ENCODE measurements at places on chromosomes 11 and 22.

- no peak for DNase-seq
- no peak overlapping the region for H3K27ac ChIP-seq
- no peak overlapping the region for H3K4me3 ChIP-seq
- H3K4me1 ChIP-seq = no peaks in the 10 kb centered on the region
Measured at GRCh38 chr11:14539982-14540421, 19.8 kb upstream of the PSMA1 start.

DNA sequence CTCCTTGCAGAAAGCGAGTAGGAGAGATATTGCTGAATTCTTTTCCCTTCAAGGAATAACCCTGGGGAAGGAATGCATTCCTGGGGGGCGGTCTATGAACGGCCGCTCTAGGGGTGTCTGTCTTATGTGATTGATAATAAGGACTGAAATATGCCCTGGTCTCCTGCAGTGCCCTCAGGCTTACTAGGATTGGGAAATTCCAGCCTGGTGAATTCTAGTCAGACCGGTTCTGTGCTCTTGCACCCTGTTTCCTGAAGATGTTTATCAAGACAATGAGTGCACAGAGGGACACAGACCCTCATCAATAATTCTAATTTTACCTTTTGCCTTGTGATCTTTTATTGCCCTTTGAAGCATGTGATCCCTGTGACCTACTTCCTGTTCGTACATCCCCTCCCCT, 140.7 kb downstream of the LUZP2 start:
- no peaks in the 10 kb centered on the region for H3K27me3 ChIP-seq
- H3K27ac ChIP-seq = no peak overlapping the region
- no peaks in the 10 kb centered on the region for H3K36me3 ChIP-seq
- H3K4me3 ChIP-seq = no peak overlapping the region
- no peak for DNase-seq

GRCh38 chr11:61913699-61914395, 3.5 kb downstream of the RAB3IL1 start:
- H3K27ac ChIP-seq = no peak overlapping the region
- H3K27me3 ChIP-seq = no peaks in the 10 kb centered on the region
- no peaks in the 10 kb centered on the region for H3K36me3 ChIP-seq
- H3K4me3 ChIP-seq = no peak overlapping the region
- peaks cover 4% of the 10 kb centered on the region for H3K4me1 ChIP-seq

DNA sequence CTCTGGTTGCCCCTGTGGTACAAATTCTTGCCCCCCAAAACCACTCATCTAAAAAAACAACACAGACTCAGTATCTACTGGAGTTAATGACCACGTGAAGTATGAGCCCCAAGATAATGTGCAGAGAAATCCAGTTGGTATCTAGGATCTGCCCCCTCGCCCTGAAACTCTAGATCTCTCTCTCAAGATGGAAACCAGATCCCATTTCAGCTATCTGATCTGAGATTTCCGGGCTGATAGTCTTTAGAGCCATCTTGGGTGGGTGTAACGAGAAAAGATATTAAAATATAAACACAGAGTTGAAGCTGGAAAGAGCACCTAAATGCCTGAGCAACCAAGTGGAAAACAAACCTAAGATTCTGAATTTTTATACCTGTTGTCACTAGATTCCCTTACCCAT, 14.0 kb upstream of the VWCE start:
- DNase-seq = no peak
- no peaks in the 10 kb centered on the region for H3K4me1 ChIP-seq
- H3K27ac ChIP-seq = no peak overlapping the region

DNA sequence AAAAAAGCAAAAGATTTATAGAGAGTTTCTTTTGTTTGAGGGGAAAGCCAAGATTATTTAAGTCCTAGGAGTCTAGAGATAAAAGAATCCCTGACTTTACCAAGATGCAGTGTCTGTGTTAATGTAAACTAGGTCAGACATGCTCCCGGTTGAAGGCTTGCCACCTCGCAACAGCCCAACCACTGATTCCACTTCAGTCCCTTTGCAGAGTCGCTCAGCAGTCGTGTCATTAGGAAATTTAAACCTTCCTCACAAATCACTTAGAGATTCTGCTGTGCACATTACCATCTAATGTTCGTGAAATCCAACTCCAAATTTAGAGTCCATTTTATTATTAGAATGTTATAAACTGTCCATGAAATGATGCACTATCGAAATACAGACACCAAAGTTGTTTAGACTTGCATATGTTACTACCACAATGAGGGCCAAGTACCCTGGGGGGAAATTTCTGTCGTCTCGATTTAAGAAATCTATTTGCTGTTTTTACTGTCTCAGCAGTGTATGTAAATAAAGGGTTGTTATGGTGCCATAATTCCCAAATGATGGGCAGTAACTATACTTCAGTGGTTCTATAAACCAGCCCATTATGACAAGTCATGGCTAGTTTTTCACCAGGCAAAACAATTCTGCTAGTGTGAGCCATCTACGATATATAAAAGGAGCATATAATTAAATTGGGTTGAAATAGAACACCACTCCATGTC, 101.4 kb upstream of the MTNR1B start:
- DNase-seq = peak; percentile 41
- H3K4me3 ChIP-seq = no peak overlapping the region
- H3K27ac ChIP-seq = no peak overlapping the region
- no peaks in the 10 kb centered on the region for H3K27me3 ChIP-seq

- H3K27me3 ChIP-seq = no peaks in the 10 kb centered on the region
- DNase-seq = no peak
- no peaks in the 10 kb centered on the region for H3K4me1 ChIP-seq
- no peaks in the 10 kb centered on the region for H3K36me3 ChIP-seq
- H3K4me3 ChIP-seq = no peak overlapping the region
- H3K27ac ChIP-seq = peak overlapping the region; percentile 44
Measured at GRCh38 chr11:117885777-117886176, 9.3 kb upstream of the FXYD6 start.

GRCh38 chr11:102561636-102562035, 31.1 kb upstream of the MMP7 start:
- no peak overlapping the region for H3K4me3 ChIP-seq
- no peak for DNase-seq

GRCh38 chr11:12552692-12553091, 121.5 kb upstream of the TEAD1 start:
- no peaks in the 10 kb centered on the region for H3K36me3 ChIP-seq
- no peaks in the 10 kb centered on the region for H3K27me3 ChIP-seq
- no peak for DNase-seq
- H3K27ac ChIP-seq = no peak overlapping the region

DNA sequence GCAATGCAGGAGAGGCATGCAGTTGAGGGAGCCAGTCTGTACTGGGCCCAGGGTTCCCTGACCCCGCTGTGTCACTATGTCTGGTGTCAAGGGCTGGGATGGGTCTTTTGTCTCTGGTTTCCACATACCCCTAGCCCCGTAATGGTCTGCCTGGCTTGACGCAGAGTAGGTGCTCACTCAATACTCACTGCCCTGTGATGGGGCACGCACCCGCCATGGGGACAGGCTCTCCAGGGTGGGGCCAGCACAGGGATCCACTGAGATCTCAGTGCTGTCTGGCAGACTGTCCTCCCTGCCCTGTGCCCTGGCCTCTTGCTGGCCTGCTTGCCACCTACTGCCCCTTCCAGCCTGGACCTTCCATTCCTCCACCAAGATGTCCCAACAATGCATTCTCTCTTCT, 101.7 kb upstream of the CD82 start:
- DNase-seq = no peak
- no peak overlapping the region for H3K27ac ChIP-seq

GRCh38 chr11:59666969-59667368, 1.9 kb downstream of the PATL1 start:
- H3K4me1 ChIP-seq = peaks cover 8% of the 10 kb centered on the region
- H3K27ac ChIP-seq = no peak overlapping the region
- H3K4me3 ChIP-seq = no peak overlapping the region
- H3K27me3 ChIP-seq = no peaks in the 10 kb centered on the region
- DNase-seq = no peak

DNA sequence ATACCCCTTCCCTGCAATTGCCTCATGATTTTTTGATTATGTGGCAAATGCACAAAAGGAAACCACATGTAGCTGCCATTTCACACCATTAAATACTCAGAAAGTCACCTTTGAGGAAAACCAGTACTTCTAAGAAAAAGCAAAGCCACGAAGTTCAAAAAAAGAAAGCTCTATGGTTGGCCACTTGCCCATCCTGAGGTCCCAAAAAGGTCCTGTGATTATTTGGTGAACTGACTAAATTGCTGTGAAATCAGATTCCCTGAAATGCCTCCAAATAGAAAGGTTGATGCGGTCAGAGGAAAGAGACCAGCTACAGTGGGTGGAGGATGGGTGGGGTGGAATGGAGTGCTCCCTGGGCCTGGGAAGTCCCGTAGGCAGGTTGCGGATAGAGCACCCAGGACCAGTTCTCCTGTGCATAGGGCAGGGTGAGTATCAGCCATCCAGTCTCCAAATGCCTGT, 26.9 kb downstream of the MRPL16 start:
- no peaks in the 10 kb centered on the region for H3K36me3 ChIP-seq
- H3K4me1 ChIP-seq = peaks cover 2% of the 10 kb centered on the region
- no peak for DNase-seq
- no peaks in the 10 kb centered on the region for H3K27me3 ChIP-seq

- no peaks in the 10 kb centered on the region for H3K4me1 ChIP-seq
- no peak for DNase-seq
- H3K27ac ChIP-seq = peak overlapping the region; percentile 49
- H3K27me3 ChIP-seq = no peaks in the 10 kb centered on the region
- no peak overlapping the region for H3K4me3 ChIP-seq
- H3K36me3 ChIP-seq = no peaks in the 10 kb centered on the region
Measured at GRCh38 chr22:38246692-38247091, 26.1 kb downstream of the TMEM184B start.

DNA sequence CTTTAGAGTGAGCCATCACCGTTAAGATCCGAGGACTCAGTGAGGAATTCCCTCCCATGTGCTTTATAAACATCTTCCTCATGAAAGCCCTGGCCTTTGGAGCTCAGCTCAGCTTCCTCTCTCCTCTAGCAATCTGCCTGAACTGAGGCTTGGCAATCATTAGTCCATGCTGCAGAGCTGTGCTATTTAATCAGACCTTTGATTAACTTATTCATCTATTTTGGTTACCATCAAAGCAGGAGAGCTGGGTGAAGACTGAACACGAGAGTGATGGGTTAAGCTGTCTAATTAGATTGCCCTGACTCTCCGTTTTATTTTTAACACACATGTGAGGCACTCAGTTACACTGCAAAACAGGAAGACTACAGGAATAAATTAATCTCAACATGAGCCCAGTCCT, 351.3 kb downstream of the LARGE1 start:
- no peak for DNase-seq
- H3K27ac ChIP-seq = no peak overlapping the region
- H3K36me3 ChIP-seq = no peaks in the 10 kb centered on the region
- H3K27me3 ChIP-seq = no peaks in the 10 kb centered on the region

DNA sequence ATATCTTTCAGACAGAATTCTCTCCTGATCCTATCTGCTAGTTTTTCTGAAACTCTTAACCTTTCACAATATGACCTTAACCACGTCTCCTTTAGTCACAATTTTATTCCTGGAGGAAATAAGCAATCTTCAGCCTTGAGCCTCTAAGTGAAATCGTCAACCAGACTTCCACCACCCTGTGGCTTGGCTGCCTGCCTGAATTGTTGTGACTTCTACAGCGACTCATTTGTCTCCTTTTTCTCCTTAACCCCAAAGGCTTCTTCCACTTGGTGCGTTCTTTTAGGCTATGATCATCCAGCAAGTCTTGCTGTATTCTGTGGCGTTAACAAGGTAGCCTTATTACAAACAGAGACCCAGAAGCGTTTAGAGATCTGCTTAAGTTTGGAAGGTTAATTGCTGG, 535.1 kb upstream of the ARHGAP42 start:
- DNase-seq = no peak
- H3K4me3 ChIP-seq = no peak overlapping the region
- H3K36me3 ChIP-seq = no peaks in the 10 kb centered on the region
- no peaks in the 10 kb centered on the region for H3K27me3 ChIP-seq

GRCh38 chr22:23061471-23062280, 8.6 kb upstream of the GNAZ start:
- no peak overlapping the region for H3K4me3 ChIP-seq
- DNase-seq = no peak
- no peaks in the 10 kb centered on the region for H3K36me3 ChIP-seq
- no peaks in the 10 kb centered on the region for H3K27me3 ChIP-seq
- no peak overlapping the region for H3K27ac ChIP-seq

DNA sequence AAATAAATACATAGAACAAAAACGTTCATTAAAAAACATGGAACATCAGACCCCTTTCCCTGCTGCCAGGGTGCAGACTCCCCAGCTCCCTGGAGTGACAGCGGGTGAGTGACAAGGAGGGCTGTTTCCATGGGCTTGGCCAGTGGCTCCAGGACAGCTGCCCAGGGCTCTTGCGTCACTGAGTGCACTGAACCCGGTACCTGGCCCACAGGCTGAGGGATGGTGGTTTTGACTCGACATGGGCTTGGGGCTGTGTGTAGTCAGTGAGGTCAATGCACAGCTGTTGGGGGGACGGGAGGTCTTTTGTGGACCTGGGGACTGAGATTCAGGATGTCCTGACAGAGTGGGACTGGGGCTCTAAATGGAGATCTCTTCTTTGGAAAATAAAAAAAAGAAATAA, 142.1 kb upstream of the B3GAT1 start:
- no peaks in the 10 kb centered on the region for H3K4me1 ChIP-seq
- no peaks in the 10 kb centered on the region for H3K36me3 ChIP-seq
- no peak overlapping the region for H3K4me3 ChIP-seq
- H3K27ac ChIP-seq = no peak overlapping the region
- no peak for DNase-seq

DNA sequence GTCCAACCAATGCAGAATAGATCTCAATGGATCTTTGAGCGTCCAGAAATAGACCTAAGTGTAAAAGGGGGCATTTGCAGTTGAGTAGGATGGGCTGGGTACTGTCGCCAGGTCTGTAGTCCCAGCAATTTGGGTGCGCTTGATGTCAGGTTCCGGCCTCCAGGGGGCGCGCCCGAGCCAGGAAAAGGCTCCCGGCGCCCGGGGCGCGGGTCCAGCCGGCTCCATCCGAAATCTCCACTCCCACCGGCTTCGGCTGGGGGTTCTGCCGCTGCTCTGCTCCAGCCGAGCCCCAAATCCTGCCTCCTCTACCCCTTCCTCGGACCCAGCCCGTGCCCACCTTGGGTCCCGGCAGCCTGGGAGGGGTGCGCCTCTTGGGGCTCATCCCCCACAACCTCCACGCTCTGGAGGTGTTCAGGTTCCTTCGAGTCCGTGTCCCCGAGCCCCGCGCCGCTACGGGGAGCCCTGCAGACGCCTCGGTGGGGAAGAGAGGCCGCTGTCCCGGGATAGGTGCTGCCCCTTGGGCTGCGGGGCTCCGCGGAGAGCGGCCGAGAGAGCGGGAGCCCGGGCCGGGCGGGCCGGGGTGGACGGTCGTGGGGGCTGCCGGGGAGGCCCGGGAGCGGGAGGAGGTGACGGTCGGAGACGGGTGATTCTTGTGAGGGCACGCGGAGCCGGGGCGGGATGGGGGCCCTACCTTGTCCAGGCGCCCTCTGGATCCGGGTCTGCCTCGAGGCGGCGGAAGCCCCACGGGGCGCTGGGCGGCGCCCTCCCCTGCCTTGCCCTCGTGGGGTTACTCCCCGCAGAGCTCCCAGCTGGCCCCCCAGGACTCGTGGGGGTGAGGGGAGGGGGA, 13.0 kb upstream of the CYB5R3 start:
- peak; percentile 79 for DNase-seq
- peak overlapping the region; percentile 42 for H3K4me3 ChIP-seq
- no peaks in the 10 kb centered on the region for H3K4me1 ChIP-seq
- H3K27me3 ChIP-seq = no peaks in the 10 kb centered on the region
- H3K36me3 ChIP-seq = no peaks in the 10 kb centered on the region

GRCh38 chr22:23225724-23226496, 45.6 kb downstream of the BCR start:
- H3K27ac ChIP-seq = peak overlapping the region; percentile 61
- no peaks in the 10 kb centered on the region for H3K27me3 ChIP-seq
- peaks cover 7% of the 10 kb centered on the region for H3K4me1 ChIP-seq
- no peaks in the 10 kb centered on the region for H3K36me3 ChIP-seq
- peak; percentile 78 for DNase-seq

GRCh38 chr11:10303558-10304363, 1.1 kb upstream of the ADM start:
- no peaks in the 10 kb centered on the region for H3K27me3 ChIP-seq
- peak overlapping the region; percentile 54 for H3K4me3 ChIP-seq
- H3K27ac ChIP-seq = peak overlapping the region; percentile 95
- H3K36me3 ChIP-seq = no peaks in the 10 kb centered on the region

Data from prostate gland (tissue), 2 donors.